OCI-LY7 (cell line): ENCODE measurements at places on chromosomes 16 and 17.

DNA sequence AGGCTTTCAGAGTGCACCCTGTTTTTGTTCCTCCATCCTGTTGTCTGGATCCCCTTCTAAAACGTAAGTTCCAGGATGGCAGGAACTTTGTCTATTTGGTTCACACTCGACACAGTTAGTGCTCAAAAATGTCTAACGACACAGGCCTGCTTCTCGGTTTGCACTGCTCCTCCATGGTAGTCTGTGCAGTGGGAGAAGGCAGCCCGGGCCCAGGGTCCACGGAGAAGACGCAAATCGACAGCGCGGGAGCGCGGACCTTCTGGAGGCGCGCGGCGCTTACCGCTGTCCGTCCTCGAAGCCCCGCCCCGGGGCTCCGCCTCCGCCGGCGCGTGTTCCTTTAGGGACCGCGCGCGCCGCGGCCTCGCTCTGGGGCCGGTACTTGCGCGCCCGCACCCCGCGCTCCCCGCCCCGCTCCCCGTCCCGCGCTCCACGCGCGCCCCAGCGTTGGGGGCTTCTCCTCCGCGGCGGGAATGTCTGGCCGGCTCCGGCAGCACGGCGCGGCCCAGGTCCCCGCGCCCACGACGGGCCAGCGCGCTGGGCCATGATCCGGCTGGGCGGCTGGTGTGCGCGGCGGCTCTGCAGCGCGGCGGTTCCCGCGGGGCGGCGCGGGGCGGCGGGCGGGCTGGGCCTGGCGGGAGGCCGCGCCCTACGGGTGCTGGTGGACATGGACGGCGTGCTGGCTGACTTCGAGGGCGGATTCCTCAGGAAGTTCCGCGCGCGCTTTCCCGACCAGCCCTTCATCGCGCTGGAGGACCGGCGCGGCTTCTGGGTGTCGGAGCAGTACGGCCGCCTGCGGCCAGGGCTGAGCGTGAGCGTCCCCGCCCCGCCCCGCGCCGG, at the start of gene NT5M:
Gene NT5M, plus strand, starts transcription at position 364 of the 837 bp plus-strand sequence. Its CDS starts 178 bp downstream, at position 542.
- DNase-seq, result peak; percentile 85

GRCh38 chr16:71384073-71384724, 25.7 kb downstream of the CALB2 start:
- DNase-seq, result no peak

- peak; percentile 92 for DNase-seq
Measured at GRCh38 chr16:74695450-74696422, 4.9 kb downstream of the MLKL start.

DNA sequence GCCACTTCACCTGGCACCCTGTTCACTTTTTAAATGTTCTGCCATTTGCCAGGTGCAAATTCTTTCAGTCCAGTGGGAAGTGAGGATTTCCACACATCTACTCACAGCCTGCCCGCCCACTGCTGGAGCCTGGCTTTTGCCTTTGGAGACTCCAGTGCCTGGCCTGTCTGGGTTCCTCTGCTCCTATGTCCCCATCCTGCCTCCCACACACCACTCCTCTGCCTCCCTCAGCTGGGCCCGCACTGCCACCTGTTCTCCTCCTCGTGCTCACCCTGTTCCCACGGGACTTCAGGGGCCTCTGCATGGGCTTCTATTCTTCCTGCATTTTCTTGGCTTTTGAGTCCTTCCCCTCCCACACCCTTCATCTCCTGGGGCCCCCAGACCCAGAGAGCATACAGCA, 7.9 kb upstream of the NDRG4 start:
- DNase-seq, result no peak

DNA sequence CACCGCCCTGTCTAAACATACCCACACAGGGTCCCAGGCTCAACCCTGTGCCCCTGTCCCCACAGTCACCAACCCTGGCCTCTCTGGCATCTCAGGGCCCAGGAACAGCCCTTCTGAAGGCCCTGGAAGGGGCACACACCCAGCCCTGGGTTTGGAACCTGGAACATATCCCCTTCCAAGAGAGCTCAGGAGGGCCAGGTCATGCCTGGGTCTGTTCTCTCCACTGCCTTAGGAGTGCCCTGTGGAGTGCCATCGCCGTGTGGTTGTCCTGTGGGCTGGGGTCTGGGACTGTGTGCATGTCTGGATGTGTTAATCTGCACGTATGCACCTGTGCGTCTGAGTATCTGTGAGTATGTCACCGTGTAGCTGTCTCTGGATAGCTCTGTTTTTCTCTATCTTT, 45.2 kb upstream of the ACSM2B start:
- no peak for DNase-seq

GRCh38 chr16:89723279-89724250, 2.2 kb downstream of the ZNF276 start:
- DNase-seq, result no peak

GRCh38 chr17:29369831-29370735, 20.1 kb upstream of the TAOK1 start:
- DNase-seq, result peak; percentile 86

GRCh38 chr17:43019418-43019817, 2.8 kb downstream of the VAT1 start:
- DNase-seq, result no peak

GRCh38 chr17:75237100-75238014, 24.0 kb downstream of the GGA3 start:
- no peak for DNase-seq

- DNase-seq, result no peak
Measured at GRCh38 chr17:55931446-55931845, 180.6 kb downstream of the PCTP start.

DNA sequence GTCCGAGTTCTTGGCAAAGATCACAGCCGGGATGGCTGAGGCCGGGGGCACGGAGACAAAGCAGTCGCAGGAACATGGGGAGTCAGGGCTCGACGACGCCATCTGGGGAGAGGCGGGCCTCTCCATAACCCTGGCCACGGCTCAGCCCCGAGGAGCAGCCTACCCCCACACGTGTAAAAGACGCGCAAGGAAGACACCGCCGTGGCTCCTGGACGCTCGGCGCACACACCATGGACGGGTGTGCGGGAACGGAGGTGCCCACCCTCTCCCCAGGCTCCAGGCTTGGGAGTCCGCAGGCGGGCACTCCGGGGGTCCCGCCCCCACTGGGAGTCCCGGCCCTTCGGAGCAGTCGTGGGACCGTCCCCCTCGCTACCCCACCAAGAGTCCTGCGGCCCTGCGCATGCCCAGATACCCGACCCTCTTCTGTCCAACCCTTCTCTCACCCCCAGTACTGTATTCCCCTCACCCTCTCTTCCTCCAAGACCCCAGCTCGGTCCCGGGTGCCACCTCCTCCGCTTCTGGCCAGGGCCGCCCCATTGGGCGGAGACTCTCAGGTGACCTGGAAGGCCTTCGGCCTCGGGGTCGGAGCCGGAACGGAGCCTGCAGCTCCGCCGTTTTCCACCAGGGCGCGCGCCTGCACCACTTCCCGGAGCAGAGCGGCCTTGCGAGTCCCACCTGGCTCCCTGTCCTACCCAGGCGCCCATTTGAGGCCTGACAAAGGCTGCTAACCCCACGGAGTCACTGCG, at the start of gene SCRN2:
Gene SCRN2, minus strand, starts transcription at position 532 of the 746 bp plus-strand sequence. Its CDS starts 430 bp downstream, at position 102.
- DNase-seq, result peak; percentile 88

- no peak for DNase-seq
Measured at GRCh38 chr16:78288888-78289287, 189.4 kb downstream of the WWOX start.

DNA sequence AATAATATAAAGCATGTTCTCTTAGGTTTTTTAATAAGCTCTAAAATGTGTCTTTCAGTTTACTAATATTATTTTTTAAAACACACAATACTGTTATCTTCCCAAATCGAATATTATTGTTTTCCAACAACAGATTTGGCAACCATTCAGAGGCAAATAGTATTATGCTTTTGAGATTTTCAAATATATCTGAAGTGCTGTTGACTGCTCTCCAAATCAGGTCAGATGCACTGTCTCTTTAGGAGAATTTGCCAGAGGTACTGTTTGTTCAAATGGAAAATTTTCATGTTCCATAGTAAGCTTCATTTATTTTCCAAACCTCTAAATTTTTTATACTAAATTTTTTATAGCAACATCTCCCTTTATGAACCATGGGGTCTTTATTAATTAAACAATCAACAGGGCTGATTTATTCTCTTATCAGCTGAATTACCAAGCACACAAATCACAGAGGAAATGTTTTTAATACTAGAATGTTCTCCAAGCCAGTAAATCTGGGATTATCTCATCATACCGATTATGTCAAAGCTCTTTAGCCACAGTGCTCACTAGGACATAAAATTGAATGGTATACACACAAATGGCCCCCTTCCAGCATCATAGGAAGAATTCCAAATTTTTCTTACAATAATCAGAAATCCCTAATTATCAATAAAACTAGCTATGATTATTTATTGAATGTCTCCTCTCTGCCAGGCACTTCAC, 108.8 kb upstream of the HLF start:
- DNase-seq, result no peak

DNA sequence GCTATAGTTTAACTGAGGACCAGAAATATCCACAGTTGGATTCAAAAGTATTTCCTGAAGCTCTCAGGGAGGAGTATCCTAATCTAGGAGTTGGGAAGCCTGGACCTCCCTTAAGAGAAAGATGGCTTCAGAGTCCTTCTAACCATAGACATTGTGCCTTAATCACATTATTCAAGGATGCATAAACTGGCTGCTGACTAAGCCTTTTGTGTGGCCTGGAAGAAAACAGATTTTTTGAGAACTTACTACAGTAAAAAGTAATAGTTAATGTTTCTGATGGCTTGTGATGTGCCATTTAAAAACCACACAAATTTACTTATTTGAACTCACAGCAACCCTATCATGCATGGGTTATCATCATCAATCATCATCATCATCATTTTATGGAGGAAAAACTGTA, 126.2 kb upstream of the RPL38 start:
- no peak for DNase-seq

GRCh38 chr17:19342611-19343255, 19.8 kb downstream of the B9D1 start:
- DNase-seq, result no peak

- DNase-seq, result no peak
Measured at GRCh38 chr17:6135236-6135635, 65.1 kb downstream of the WSCD1 start.

DNA sequence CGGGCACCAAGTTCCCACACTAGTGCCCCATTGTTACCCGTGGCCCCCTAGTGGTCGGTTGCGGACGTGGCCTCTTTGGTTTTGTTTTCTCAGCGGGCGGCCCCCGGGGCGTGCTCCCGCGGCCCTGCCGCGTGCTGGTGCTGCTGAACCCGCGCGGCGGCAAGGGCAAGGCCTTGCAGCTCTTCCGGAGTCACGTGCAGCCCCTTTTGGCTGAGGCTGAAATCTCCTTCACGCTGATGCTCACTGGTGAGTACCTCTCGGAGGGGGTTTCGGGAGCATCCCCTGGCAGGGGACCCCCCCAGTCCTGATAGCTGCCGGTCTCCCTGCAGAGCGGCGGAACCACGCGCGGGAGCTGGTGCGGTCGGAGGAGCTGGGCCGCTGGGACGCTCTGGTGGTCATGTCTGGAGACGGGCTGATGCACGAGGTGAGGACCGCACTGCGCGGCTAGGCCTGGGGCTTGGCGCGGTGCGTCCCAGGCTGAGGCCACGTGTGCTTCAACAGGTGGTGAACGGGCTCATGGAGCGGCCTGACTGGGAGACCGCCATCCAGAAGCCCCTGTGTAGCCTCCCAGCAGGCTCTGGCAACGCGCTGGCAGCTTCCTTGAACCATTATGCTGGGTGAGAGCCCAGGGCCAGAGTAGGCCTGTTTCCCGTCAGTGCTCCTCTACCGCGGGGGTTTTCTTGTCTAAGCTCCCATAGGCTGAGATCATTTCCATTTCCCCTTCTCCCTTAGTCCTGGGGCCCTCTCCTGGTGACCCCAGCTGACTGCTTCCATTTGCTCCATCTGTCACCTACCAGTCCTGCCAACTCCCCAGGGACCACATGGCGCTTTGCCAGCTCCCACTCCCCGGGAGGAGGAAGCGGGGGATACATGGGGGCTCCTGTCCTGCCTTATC, 1.7 kb downstream of the SPHK1 start:
- peak; percentile 89 for DNase-seq

DNA sequence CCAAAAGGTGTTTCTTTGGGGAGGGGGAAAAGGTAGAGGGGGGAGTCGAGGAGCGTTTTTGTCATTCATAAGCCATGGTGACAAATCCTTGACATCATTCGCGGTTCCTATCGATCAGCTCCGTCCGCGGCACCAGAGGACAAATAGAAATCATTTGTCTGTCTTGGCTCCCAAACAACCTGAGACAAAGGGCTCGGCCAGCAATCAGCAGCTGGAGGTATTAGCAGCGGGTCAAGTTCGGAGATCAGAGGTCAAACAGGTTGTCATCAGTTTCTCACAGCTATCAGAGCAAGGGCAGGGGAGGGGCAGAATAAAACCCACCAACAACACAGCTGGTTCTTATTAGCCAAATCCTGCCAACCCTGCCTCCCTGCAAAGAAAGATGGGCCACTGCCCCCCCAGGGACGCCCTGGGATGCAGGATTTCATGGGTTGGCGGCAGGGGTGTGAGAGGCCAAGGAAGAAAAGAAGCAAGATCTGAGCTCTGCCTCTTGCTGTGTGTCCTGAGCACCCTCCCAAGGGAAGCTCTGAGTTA, 145.3 kb upstream of the LHX1 start:
- DNase-seq, result no peak

DNA sequence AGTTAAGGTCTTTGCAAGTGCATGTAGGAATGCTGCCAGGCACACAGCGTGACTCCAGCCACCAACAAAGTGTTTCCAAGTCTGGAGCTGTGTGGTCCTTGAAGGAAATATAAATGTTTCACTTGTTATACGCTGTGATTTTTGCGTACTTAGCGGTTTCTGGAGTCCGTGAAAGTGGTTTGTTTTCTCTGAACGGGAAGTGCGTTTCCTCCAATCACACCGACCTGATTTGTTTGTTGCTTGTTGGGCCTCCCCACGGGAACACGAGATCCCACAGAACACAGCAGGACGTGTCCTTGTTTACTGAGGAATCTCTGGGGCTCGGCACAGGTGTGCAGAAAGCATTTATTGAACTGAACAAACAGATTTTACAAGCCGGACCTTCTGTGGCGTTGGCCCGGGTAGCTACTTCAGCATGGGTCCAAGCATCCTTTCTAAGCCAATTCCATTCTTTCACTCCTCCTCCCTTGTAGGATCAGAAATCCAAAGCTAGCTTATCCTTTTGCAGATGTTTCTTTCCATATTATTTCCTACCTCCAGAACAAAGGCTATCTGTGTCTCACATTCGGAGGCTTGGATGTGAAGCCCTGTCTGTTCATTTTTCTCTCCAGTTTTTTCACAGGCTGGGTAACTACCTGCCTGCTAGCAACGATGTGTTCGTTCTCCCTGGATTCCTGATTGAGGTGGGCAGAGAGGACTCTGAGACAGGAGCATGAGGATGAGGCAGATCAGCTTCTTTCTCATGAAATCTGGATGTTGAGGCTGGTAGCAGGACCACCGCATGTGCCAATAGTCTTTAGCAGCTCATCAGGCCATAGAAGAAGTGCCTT, 44.6 kb downstream of the ABAT start:
- no peak for DNase-seq

DNA sequence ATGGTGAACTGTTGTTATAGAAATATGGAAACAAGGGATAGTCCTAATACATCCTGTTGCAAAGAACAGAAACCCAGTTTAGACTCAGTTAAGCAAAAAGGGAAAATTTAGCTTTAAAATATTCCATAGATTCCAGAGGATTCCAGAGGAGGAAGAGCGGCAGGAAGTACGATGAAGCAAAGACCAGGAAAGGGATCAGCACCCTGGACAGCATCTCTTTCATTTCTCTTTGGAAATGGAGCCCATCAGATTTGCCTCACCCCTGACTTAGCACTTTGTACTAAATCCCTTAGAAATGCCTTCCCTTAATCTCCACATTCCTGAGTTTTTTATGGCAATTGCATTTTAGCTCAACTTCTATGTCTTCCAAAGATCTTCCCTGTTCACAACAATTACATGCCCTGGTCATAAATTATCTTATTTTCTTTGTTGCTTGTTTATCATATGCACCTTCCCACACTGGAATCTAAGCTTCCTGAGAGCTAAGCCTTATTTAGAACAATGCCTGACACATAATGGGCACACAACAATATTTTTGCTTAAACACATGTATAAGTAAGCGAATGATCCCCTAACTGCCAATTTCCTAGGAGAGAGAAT, 150.0 kb upstream of the RBFOX1 start:
- no peak for DNase-seq
